ENCODE measurements at places on chromosomes 1 and 21. TPM values are rescaled to one million over a fixed set of nuclear protein-coding genes. Genes with fewer than 3 reads are reported as not detected.

KRTAP21-2 gene
- not detected for total RNA-seq

VSIG8 gene
- total RNA-seq = not detected

GPR161 gene
- 19.8 TPM for total RNA-seq

PTGS2 gene
- total RNA-seq = 61.7 TPM

IFNGR2 gene
- 50.0 TPM for total RNA-seq

GNL2 gene
- 91.9 TPM for total RNA-seq

EFNA1 gene
- total RNA-seq = 30.5 TPM

NPL gene
- total RNA-seq = 1.7 TPM

GOLT1A gene
- total RNA-seq = not detected

FLG2 gene
- total RNA-seq = not detected

LCE3E gene
- not detected for total RNA-seq

DIRAS3 gene
- 0.22 TPM for total RNA-seq

TACSTD2 gene
- total RNA-seq = 0.22 TPM

FTCD gene
- total RNA-seq = not detected

LINGO4 gene
- not detected for total RNA-seq

ACTL8 gene
- not detected for total RNA-seq

PTCH2 gene
- 0.13 TPM for total RNA-seq

AADACL3 gene
- not detected for total RNA-seq

EPHA10 gene
- total RNA-seq = not detected

AURKAIP1 gene
- 99.4 TPM for total RNA-seq

LRRC71 gene
- 0.36 TPM for total RNA-seq

ELAPOR1 gene
- total RNA-seq = 0.53 TPM

ABCG1 gene
- total RNA-seq = 17.7 TPM

LCE1A gene
- not detected for total RNA-seq

A3GALT2 gene
- not detected for total RNA-seq
